ENCODE measurements at places on chromosomes 2 and 18. TPM values are rescaled to one million over a fixed set of nuclear protein-coding genes. Genes with fewer than 3 reads are reported as not detected.

DNA sequence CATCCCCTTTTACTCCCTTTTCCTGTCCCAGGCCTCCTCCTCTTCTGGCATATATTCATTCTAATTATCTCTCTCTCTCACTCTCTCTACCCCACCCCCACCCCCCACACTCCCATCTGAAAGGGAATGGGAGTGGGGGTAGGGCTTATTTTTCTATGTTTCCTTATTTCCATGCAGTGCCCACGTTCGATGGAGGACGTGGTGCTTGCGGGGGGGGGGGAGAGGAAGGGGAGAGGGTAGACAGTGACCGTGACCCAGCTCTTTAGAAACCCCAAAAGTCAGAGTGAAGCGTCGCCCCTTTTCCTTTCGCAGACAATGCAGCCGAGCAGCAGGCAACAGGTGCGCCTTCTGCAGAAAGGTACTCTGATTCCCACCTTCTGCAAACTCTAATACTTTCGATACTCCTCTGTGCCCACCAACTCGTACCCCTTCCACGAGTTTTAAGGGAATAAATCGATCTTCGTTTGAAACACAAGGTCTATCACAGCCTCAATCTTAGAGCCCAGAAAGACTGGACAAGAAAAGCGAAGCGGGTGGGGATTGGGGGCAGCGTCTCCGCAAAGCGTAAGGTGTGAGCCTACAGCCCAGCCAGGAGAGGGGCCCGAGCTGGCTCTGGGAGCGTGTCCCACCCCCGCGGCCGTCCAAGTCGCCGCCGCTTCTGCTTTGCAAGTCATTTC is 891 bp upstream of the NR4A2 start:
- peak overlapping the region; percentile 96 for H3K27ac ChIP-seq
- H3K36me3 ChIP-seq: no peaks in the 10 kb centered on the region
- no peak for DNase-seq
- H3K4me1 ChIP-seq: no peaks in the 10 kb centered on the region
- H3K4me3 ChIP-seq: peak overlapping the region; percentile 67

Gene LYG2
- total RNA-seq: not detected

DNA sequence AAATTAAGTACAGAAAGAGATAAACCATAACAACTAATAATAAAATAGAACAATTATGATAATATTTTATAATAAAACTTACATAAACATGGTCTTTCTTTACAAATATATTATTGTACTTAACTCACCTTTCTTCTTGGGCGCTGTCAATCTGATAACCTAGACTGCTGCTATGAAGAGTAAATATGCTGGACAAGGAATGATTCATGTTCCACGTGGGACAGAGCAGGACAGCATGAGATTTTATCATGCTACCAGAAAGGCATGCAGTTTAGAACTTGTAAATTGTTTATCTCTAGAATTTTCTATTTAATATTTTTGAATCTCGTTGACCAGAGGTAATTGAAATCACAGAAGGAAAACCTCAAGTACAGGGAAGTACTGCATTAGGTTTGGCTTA is 210.7 kb downstream of the ANKRD30B start:
- H3K36me3 ChIP-seq: no peaks in the 10 kb centered on the region
- DNase-seq: no peak
- H3K27ac ChIP-seq: no peak overlapping the region
- no peaks in the 10 kb centered on the region for H3K27me3 ChIP-seq
- H3K4me3 ChIP-seq: no peak overlapping the region

Gene SGPP2
- 50.3 TPM for total RNA-seq

GRCh38 chr2:162509288-162509968 is 165.5 kb downstream of the GCA start:
- no peak overlapping the region for H3K4me3 ChIP-seq
- no peak overlapping the region for H3K27ac ChIP-seq
- no peaks in the 10 kb centered on the region for H3K4me1 ChIP-seq
- H3K36me3 ChIP-seq: no peaks in the 10 kb centered on the region
- H3K27me3 ChIP-seq: no peaks in the 10 kb centered on the region
- DNase-seq: no peak

DNA sequence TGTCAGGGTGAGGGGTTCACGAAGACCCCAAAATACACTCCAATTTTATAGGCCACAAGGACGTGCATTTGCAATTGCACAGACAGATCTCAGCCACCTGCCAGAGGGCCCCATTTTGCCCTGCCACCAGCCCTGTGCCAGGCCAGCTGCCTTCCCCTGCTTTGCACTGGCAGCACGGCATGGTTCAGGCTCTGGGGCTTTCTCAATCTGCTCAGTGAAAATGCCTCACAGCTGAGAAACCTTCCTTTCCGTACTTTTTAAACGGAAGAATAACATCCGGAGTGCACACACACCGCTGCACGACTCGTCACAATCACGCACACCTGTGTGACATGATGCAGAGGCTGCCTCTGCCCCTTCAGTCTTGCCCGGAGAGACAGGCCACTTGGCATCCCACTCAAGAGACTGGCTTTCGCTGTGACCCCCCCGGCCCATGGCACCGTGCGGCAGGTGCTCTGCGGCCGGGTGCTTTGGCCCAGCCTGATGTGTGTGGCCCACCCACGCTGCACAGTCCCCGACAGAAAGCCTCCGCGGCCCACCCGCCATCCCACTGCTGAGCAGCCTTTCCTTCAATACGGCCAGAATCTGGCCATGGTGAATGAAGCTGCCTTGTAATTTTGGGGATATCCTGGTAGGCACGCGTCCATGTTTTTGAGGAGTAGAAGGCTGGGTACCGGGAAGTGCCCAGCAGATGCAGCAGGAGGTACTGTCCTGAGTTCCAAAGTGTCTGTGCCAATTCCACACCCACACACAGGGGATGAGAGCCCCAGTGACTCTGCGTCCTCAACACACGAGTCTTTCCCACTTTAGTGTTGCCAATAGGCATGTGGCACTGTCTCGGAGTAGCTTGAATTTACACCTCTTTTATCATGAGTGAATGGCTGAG is 88.8 kb downstream of the USP40 start:
- no peaks in the 10 kb centered on the region for H3K36me3 ChIP-seq
- no peak overlapping the region for H3K4me3 ChIP-seq

Gene LRRC30
- total RNA-seq: not detected

DNA sequence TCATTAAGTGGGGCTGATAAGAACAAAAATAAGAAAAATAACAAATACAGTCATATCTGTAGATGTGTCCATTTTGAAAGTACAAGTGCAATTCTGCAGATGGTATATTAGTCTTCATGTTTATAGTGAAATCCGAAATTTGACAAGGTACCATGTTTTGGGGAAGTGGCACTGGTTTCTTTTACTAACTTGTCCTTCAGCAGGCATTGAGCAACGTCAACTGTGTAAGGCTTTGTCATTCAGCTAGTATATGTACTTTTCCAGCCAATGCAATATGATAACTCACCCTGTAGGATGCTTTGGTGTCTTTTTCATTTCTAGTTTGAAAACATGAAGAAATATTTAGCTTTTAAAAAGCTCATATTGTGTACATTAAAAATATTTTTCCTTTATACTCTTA is 139.9 kb downstream of the MCFD2 start:
- no peaks in the 10 kb centered on the region for H3K27me3 ChIP-seq
- DNase-seq: no peak
- no peak overlapping the region for H3K27ac ChIP-seq
- H3K4me1 ChIP-seq: no peaks in the 10 kb centered on the region
- no peaks in the 10 kb centered on the region for H3K36me3 ChIP-seq

GRCh38 chr2:190979906-190980629 is 33.9 kb downstream of the STAT1 start:
- peak overlapping the region; percentile 14 for H3K27ac ChIP-seq
- no peaks in the 10 kb centered on the region for H3K27me3 ChIP-seq
- no peaks in the 10 kb centered on the region for H3K4me1 ChIP-seq

DNA sequence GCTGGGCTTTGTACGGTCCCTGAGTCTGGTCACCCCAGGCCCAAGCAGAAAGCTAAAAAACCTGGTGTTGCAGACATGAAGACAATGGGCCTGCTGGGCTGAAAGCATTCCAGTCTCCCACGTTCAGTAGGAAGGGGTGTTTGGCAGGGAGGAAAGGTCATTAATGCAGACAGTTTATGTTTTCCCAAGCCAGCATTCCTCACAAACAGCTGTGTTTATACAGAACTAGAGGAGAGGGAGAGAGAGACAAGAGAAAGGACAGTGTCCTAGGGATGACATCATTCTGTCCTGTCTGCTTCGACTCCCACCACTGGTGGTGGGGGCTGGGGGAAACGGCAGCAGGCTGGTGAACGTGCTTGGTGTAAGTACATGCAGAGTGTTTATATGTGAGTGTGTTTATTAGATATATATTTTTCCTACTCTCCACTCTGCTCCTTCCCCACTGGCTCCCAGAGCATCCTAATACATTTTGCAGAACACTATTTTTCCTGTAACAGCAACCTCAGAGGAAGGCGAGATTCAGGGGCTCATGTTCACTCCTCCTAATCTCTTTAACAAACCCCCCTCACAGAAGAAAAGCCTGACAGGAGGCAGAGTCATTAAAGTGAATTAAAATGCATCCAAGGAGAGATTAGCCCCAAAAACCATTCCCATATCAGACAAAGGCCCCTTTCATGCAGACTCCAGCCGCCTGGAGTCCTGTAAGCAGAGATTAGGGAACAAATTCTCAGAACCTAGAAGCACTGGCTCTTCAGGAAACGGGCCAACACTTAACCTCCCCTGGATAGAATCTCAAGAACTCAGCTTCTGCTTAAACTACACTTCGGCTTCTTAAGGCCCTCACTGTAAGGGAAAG is 380.4 kb downstream of the TNS1 start:
- no peaks in the 10 kb centered on the region for H3K4me1 ChIP-seq
- H3K4me3 ChIP-seq: no peak overlapping the region
- no peak for DNase-seq
- no peaks in the 10 kb centered on the region for H3K27me3 ChIP-seq
- no peaks in the 10 kb centered on the region for H3K36me3 ChIP-seq

Gene MAP3K19
- total RNA-seq: not detected

- no peaks in the 10 kb centered on the region for H3K36me3 ChIP-seq
- H3K4me1 ChIP-seq: no peaks in the 10 kb centered on the region
- peak overlapping the region; percentile 64 for H3K27ac ChIP-seq
These were observed 203.7 kb downstream of the KLHL29 start for GRCh38 chr2:23588508-23589201.

Gene MDH1B
- total RNA-seq: 1.1 TPM

DNA sequence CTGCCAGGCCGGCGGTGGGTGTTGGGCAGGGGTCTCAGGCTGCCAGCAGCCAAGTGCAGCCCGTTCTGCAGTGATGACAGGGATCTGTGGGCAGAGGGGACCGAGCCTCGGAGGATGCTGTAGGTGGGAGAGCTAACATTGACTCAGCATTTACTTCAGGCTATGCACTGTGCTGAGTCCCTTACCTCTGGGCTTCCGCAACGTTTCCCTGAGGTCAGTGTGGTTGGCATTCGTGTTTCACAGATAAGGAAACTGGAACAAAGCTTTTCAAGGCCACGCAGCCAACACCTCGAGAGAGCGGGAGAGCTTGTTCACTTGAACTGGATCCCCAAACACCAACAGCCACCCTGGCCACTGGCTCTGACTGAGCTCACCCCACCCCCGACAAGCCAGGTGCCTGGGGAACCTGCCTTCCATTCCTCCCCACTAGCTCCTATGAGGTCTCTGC is 839 bp upstream of the GPR148 start:
- no peak for DNase-seq
- H3K36me3 ChIP-seq: no peaks in the 10 kb centered on the region
- H3K4me1 ChIP-seq: peaks cover 6% of the 10 kb centered on the region
- peak overlapping the region; percentile 48 for H3K4me3 ChIP-seq
- H3K27me3 ChIP-seq: no peaks in the 10 kb centered on the region

Gene BOK
- 16.5 TPM for total RNA-seq
